ENCODE measurements at places on chromosomes 11 and 22.
A peak's percentile ranks its signal among the peaks of the same experiment; 100 is the strongest.

GRCh38 chr22:37672206-37672919, 3.1 kb upstream of the LGALS1 start:
- no peak for DNase-seq

DNA sequence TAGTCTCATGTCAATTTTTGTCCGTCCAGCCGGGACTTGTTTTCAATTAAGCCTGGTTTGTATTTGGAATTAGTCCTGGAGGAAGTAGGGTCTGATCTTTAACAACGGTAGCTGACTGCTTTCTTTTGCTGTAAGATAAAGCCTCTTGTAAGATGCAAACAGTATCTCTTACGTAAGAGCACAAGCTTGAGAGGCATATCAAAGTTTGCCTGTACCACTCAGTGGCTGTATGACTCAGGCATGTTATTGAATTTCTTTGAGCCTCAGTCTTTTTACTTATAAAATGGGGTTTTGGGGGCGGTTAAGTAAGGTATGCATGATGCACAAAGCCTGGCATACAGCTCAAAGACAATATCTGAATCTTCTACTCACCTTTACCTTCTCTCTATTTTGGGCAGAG, 198.4 kb upstream of the NARS2 start:
- DNase-seq: no peak

DNA sequence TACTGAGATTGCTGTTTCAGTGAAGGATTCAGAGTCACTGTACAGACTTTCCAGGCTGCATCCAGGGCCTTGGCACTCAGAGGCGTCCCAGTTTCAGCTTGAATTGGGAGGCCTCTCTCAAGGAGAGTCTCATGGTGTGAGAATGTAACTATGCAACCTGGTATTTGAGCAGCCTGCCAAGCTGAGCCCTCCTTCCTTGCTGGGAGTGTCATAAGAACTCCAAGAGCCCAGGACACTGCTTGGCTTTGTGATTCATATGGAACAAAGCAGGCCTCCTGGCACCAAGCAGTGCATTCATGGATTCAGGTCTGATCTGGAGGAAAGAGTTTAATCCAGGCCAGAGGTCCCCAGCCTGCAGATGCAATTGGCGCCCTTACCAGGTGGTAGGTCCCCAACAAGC, 171.7 kb downstream of the DBX1 start:
- peak; percentile 89 for DNase-seq

DNA sequence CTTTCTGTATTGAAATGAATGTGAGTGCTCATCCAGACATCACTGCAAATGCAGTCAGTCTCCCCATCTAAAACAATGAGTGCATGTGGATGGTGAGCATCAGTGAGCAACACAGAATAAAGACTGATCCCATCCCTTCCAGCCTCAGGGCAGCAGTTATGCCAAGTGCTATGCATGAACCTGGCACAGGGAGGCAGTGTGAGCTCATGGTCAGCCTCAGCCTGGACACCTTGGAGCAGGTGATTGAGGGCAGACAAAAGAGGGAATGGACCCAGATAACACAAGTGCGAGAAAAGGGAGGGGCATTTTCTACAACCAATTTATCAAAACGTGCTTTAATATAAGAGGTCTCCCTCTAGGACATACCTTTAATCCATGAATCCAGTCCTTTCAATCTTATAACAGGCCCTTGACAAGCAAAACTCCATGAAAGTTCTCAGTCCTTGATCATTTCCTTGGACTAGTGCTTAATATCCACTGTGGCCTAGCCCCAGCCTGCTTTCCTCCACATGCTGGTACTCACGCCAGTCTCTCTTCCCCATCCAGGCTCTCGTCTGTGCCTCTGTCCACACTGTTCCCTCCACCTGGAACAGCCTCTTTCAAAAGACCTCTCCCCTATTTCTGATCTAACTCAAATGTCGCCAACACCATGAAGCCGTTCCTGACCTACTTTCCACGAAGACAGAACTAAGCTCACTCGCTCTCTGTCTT, 50.5 kb upstream of the LRRC55 start:
- no peak for DNase-seq

DNA sequence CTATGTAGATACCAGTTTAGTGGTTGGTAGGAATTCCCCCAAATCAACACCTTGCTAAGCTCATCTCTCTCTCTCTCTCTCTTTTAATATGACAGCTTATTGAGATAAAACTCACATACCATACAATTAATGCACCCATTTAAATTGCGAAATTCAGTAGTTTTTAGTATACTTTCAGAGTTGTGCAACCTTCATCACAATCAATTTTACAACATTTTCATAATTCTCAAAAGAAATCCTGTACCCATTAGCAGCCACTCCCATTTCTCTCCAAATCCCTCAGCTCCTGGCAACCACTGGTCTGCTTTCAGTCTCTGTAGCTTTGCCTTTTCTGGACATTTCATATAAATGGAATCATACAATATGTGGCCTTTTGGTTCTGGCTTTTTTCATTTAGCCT, 13.3 kb downstream of the NNMT start:
- DNase-seq: no peak

- DNase-seq: no peak
Observed at GRCh38 chr11:1307998-1308742, 1.3 kb downstream of the TOLLIP start.

GRCh38 chr11:121452609-121453150, at the start of gene SORL1-AS1:
TSS of gene SORL1-AS1 (minus strand) at chr11:121452967.
- DNase-seq: no peak

- no peak for DNase-seq
Observed at GRCh38 chr11:119816660-119817059, 87.7 kb upstream of the NECTIN1 start.

DNA sequence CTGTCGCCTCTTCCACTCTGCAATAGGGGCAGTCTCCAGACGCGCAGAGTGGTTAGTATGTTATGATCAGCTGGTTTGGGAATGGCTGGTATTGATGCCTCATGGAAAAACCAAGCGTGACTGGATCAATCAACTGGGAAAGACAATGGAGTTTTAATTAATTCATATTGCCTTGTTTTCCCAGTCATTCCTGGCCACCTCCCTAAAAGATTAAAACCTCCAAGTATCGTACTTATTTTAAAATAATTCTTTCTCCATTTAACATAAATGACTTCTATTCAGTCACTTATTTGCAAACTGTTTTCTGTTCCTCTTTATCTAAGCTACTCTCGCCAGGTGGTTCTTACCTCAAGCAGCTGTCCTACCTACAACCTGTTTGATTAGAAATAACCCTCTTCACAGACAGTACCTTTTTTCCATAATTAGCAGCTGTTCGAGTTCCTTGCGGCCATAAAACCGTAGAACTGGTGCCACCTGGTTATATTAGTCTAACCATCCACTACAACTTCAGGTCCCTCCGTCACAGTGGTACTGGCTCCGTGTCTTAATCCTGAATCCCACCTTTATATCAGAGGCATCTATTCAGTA, 898 bp downstream of the ZNF215 start:
- no peak for DNase-seq

DNA sequence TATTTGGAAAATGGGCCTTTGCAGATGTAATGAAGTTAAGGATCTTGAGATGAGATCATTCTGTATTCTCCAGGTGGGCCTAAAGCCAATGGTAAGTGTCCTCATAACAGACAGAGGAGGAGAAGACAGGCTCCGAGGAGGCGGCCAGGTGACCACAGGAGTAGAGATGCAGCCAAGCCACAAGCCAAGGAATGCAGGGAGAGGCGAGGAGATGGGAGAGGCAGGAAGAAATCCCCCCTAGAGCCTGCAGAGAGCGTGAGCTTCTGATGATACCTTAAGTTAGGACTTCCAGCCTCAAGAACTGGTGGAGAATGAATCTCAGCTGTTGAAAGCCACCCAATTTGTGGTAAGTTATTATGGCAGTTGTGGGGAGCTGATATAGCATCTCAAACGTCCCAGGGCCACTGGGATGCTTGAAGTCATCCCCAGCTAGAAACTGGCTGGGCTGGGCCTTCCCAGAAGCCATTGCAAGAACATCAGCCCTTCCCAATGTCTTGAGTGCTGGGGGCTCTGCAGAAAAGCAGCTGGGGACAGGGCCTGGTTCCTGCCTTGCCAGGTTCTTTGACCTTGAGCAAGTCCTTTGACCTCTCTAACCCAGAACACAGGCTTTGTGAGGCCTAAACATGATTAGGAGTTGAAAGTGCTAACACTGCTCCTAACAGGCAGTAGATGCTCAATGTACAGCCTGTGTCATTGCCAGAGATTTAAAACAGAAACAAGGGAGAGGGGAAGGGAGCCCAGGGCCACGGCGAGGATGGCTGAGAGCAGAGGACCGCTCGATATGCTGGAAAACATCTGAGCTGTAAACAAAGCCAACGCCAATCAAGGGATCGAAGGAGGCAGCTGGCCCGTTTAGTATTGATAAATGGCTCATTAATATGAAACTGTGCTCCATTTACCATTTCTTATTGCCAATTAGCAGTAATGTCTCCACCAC, 632.3 kb downstream of the TBC1D22A start:
- no peak for DNase-seq

DNA sequence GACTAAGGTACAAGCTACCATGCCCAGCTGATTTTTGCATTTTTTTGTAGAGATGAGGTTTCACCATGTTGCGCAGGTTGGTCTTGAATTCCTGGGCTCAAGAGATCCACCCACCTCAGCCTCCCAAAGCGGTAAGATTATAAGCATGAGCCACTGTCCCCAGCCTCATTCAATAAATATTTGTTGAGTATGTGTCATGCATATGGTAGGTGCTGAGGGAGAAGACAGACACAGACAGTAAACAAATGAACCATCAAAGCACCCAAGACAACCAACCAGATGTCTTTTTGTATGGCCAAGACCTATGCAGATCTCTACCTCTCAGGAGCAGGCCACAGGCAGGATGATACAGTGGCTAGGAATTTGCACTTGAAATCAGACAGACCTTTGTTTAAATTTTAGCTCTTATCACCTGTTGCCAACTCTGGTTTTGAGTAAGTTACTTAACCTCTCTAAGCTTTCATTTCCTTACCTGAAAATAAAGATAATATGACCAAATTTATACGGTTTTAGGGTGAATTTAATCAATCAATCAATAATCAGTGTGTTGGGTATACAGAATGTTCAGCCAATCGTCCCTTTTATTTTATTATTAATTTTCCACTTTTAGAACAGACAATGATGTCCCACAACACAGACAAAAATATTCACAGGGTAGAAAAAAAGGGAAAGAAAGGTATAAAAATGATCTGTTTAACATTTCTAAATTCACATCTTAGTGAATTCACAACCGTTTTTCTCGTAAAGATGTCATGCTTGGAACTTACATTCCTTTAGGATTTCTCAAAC, 128.2 kb downstream of the SGSM3 start:
- DNase-seq: peak; percentile 59

- DNase-seq: no peak
Observed at GRCh38 chr11:95924414-95924760, 480 bp upstream of the MTMR2 start.

DNA sequence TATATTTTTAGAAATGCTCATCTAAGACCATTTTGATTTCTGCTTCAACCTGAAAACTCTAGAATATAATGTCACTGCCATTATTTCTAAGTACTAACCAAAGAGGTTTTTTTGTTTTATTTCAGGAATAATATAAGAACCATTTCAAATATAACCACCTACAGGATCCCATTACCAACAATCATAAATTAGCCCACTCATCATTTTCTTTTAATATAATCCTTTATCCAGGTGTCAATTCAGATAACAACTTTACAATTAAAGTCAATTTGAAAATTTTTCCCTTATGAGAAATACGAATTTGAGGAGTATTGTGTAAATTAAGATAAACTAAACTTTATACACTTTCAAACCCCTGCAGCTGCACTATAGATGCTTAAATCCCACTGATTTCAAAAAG, 1043.0 kb upstream of the CNTN5 start:
- DNase-seq: no peak

GRCh38 chr22:44648085-44648820, 53.8 kb upstream of the PRR5 start:
- no peak for DNase-seq

- DNase-seq: no peak
Observed at GRCh38 chr11:112465433-112466024, 204.9 kb upstream of the PLET1 start.

DNA sequence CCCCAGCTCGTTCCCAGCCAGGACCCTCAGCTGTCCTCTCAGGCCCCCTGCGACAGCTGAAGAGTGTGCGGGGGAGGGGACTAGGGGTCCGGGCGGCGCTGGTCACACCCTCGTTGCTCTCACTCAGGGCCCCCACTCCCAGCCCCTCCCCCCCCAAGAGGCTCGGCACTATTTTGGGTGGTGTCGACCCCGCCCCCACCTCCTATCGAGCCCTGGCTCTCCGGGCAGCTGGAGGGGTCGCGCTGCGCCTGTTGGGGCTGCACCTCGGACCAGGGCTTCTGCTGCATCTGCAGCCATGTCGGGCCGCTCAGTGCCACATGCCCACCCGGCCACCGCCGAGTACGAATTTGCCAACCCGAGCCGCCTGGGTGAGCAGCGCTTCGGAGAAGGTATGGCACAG, at the start of gene HSPB2:
Gene HSPB2 (plus strand): TSS at position 200 of the 400 bp plus-strand sequence. CDS start 96 bp downstream, at position 296.
- DNase-seq: no peak

GRCh38 chr22:25833091-25833490, 91.1 kb downstream of the MYO18B start:
- no peak for DNase-seq

DNA sequence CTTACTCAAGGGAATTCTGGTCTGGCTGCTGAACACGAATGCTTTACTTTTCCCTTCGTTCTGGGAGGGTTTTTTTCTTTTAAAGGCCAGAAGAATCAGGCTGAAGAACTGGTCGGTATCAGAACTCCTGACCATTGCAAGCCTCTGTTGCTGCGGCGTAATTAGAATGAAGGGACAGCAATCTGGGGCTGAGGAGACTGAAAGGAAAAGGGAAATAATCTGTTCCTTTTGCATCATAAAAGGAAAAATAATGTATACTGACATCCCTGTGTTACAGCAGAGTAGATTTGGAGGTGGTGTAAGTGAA, 670 bp downstream of the SC5D start:
- no peak for DNase-seq

- DNase-seq: peak; percentile 18
Observed at GRCh38 chr22:43734370-43735150, 77.5 kb downstream of the EFCAB6 start.

DNA sequence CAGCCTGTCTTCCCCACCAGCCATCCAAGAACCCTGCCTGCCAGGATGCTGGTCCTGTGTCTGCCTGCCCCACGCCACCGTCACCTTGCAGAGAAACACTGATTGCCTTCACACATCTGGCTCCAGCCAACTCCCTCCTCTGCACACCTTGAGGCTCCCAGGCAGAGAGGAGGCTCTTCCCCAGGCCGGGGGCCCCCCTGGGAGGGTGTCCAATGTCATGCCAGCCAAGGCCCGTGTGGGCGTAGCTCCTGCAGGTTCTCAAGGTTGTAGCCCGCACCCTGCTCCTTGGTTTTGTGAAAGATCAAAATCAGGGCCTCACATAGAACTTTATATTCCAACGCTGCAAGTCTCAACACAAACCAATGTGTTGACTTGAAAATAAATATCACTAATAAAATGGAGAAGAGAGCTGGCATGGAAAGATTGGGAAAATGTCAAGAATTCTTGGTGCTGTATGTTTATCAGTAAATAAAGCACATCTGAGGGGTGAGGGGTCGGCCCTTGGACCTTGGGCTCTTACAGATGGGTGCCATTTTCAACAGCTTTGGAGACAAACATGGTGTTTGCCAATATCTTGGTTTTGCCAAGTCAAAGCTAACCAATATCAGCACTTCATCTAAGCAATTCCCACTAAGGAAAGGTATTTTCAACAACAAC, 6.7 kb upstream of the PPARA start:
- no peak for DNase-seq

GRCh38 chr22:44597616-44598015, 99.6 kb upstream of the RTL6 start:
- no peak for DNase-seq
